ENCODE measurements at places on chromosomes 16 and 17.

DNA sequence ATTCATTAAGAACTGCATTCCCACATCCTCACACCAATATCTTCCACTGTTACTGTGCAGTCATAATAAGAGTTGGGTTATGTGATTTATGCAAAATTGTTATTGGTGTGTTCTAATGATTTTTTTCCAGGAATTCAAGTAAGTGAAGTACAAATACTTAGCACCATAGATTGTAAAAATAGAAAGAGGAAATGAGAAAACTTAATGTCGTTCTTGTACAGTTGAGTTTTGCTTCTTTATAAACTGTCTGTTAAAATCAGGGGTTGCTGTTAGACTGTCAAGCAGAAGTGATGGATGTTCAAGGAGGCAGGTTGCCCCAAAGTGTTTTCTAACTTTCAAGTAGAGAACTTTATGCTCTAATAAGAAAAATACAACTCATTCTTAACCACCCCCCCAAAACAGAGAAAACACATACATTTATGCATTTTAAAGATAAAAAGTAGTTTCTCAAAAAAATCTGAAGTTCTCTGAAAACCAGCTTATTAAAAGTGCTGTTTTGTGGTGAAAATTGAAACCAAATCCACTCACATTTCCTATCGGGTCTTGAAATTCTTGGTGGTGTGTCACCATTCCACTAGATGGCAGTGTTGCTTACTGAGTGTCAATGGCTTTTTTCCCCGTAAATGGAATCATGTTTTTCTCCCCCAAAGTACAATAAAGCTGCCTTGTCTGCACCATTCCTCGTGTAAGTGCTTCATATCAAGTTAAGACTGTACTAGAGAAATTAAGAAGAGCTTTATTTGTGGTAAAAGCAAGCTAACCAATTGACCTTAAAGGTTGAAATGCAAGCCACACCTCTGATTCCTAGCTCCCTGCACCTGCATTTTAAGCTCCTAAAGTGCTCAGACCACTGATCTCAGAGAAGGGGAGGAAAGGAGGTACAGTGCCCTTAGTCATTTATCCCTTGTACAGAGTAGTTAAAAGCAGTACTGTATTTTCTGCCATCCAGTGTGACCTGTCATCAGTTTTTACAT, 4.7 kb upstream of the IGSF6 start:
- no peak for DNase-seq

GRCh38 chr17:66910651-66911285, 53.7 kb upstream of the CACNG4 start:
- DNase-seq: no peak

DNA sequence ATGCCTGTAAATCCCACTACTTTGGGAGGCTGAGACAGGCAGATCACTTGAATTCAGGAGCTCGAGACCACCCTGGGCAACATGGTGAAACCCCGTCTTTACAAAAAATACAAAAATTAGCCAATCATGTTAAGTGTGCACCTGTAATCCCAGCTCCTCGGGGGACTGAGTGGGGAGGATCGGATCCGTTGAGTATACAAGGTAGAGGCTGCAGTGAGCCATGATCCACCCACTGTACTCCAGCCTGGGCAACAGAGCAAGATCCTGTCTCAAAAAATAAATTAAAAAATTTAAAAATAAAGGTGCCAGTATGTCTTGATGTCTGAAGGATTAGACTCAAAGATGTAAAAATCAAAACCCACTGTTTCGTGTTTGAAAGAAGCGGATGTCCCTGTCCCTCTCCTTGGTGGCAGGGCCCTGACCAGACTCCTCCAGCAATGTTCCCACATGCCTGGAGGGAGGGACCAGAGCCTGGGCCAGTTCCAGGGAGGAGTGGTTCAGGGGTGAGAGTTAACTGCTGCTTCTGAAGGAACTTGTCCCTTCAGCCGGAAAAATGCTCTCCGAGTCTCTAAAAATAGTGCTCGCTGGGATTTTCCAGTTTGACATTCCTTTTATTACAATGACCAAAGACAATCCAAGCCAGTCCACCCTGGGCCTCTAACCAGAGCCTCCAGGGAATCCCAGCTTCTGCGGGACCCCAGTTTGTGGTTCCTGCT, 9.4 kb upstream of the CMTM4 start:
- no peak for DNase-seq

GRCh38 chr16:19168371-19169081, 486 bp downstream of the SYT17 start:
- peak; percentile 23 for DNase-seq

DNA sequence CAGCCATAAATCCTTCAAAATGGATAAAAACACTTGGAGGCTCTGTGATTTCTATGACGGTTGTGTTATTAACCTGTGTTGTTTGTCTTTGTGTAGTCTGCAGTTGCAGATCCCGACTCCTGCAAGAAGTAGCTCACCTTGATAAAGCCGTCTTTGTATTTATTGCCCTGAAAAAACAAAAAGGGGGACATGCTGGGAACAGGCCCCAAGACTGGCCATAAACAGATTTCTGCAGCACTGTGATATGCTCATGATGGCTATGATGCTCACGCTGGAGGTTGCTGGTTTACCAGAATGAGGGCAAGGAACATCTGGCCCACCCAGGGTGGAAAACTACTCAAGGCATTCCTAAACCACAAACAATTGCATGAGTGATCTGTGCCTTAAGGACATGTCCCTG, 71.0 kb downstream of the LGALS9 start:
- no peak for DNase-seq

GRCh38 chr16:50061326-50061725, 4.4 kb upstream of the HEATR3 start:
- no peak for DNase-seq

- no peak for DNase-seq
Observed at GRCh38 chr17:4270736-4271135, 7.0 kb upstream of the ANKFY1 start.

- DNase-seq: no peak
Observed at GRCh38 chr16:23156946-23157460, 7.8 kb upstream of the USP31 start.

All from NCI-H1436 treated with DMSO at 0.1 percent for 48 hours (cell line).